Right lobe of liver (tissue), 6 donors: ENCODE measurements at places on chromosomes 11 and 22. TPM values are rescaled to one million over a fixed set of nuclear protein-coding genes. Genes with fewer than 3 reads are reported as not detected.

TRIM51 gene
- total RNA-seq = not detected

CRYBB3 gene
- total RNA-seq = not detected

E2F8 gene
- total RNA-seq = 0.73 TPM

DNA sequence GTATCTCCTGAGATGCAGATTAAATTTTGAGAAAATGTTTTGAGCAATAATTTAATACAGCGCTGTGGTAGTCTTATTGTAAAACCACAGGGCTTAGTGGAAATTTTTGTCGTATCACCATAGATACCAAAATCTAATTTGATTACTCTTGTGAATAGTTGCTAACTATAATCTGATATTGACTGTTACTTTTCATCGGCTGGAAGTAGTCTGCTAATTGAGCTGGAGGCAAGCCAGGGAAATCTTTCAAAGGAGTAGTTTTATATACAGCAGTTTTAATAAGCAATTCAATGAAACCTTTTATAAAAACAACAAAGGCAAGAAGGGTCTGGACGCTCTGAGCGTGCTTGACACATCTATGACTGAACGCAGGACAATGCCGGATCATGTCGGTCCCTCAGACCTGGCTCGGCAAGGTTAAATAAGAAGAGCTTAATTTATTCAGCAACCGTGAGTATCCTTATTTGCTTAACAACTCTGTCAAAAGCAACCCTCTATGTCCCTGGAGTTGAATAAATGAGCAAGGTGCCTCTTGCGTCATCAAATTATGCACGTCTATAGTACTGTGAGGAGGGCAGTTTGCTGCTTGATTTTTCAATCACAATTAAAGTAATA, 121.2 kb downstream of the NCAM1 start:
- no peak overlapping the region for H3K4me3 ChIP-seq
- H3K27me3 ChIP-seq = no peaks in the 10 kb centered on the region

GRCh38 chr11:10584071-10584501, 15.6 kb upstream of the LYVE1 start:
- no peak overlapping the region for H3K27ac ChIP-seq
- H3K36me3 ChIP-seq = no peaks in the 10 kb centered on the region
- no peaks in the 10 kb centered on the region for H3K27me3 ChIP-seq

FIBP gene
- 25.3 TPM for total RNA-seq

C1QTNF4 gene
- 0.26 TPM for total RNA-seq

DNA sequence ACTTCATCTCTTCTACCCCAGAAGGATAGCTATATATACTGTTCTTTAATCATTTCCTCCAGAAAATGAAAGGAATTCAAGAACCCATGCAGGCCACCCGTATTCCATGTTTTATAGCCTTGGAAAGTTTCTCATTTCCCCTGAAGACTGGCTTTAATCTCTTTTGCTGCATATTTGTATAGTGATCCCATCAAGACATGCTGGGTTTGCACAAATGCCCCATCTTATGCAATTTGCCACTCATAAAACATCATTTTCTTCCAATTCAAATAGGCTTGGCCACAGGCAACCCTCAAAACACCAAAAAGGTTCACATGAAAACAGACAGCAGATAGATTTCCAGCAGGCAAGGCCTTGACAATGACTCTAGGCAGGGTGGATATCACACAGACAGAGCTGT, 28.3 kb upstream of the APOA1 start:
- DNase-seq = no peak
- H3K27me3 ChIP-seq = no peaks in the 10 kb centered on the region
- peaks cover 16% of the 10 kb centered on the region for H3K36me3 ChIP-seq
- peaks cover 38% of the 10 kb centered on the region for H3K4me1 ChIP-seq
- H3K27ac ChIP-seq = peak overlapping the region; percentile 40
- no peak overlapping the region for H3K4me3 ChIP-seq

- H3K27ac ChIP-seq = no peak overlapping the region
- H3K36me3 ChIP-seq = no peaks in the 10 kb centered on the region
- no peak overlapping the region for H3K4me3 ChIP-seq
- no peaks in the 10 kb centered on the region for H3K27me3 ChIP-seq
- no peak for DNase-seq
Measured at GRCh38 chr11:117273550-117274289, 17.4 kb upstream of the BACE1-AS start.

DNA sequence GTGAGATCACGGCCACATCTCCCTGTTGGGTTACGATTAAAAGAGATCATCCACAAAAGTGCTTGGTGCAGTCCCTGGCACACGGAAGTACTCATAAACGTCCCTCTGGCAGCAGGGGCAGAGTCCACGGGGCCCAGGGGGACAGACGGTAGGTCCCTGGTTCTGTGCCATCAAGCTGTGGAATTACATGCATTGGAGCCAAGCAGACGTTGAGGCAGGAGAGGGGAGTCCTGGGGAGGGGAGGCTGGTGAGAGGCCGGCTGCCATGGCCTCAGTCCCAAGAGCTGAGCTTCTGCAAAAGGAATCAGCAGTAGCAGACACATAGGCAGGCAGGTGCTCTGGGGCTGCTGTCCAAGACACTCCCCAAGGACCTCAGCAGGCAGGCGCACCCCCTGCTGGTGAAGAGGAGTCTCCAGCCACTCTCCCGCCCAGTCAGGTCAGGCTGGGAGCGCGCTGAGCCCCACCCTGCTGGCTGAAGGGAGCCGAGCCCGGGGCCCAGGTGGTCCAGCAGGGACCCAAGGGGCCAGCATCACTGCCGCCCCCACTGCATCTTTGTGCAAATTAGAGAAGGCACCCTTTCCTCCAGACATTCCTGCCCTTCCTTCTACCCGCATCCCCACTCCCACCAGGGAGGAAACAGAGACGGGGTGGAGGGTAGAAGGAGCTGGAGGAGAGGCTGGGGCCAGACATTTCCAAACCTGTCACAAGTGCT, 7.6 kb upstream of the KCTD17 start:
- H3K4me3 ChIP-seq = no peak overlapping the region
- no peaks in the 10 kb centered on the region for H3K27me3 ChIP-seq
- H3K4me1 ChIP-seq = no peaks in the 10 kb centered on the region
- peak; percentile 91 for DNase-seq
- no peaks in the 10 kb centered on the region for H3K36me3 ChIP-seq

DNA sequence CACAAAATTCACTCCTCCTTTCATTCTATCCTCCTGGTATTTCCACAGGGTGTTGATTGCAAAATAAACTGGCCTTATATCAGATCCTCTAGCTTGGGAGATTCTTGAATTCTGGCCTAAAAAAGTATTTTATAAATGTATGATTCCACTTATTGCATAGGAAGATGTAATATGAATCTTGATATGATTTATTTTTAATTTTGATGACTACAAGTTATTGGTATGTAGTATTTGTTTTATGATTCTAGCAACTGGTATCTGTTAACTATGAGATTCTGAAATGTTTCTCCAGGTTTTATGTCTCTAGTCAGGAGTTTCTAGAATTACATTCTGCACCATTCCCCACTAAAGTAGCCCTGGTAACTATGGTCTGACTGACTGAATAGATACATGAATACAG, 373.9 kb upstream of the C11orf87 start:
- no peak overlapping the region for H3K27ac ChIP-seq
- no peaks in the 10 kb centered on the region for H3K27me3 ChIP-seq
- H3K4me3 ChIP-seq = no peak overlapping the region

- DNase-seq = no peak
- no peaks in the 10 kb centered on the region for H3K4me1 ChIP-seq
- H3K27me3 ChIP-seq = no peaks in the 10 kb centered on the region
- H3K27ac ChIP-seq = no peak overlapping the region
- H3K4me3 ChIP-seq = no peak overlapping the region
Measured at GRCh38 chr11:33633251-33634003, 67.2 kb downstream of the C11orf91 start.

- H3K27ac ChIP-seq = no peak overlapping the region
- no peaks in the 10 kb centered on the region for H3K4me1 ChIP-seq
- H3K36me3 ChIP-seq = no peaks in the 10 kb centered on the region
Measured at GRCh38 chr11:5369789-5370188, 13.8 kb upstream of the OR51M1 start.

KRTAP5-5 gene
- total RNA-seq = not detected

SCARF2 gene
- total RNA-seq = 3.4 TPM

TRIM48 gene
- total RNA-seq = not detected

- H3K4me1 ChIP-seq = peaks cover 8% of the 10 kb centered on the region
- DNase-seq = no peak
- no peak overlapping the region for H3K4me3 ChIP-seq
- no peaks in the 10 kb centered on the region for H3K36me3 ChIP-seq
- no peak overlapping the region for H3K27ac ChIP-seq
Measured at GRCh38 chr11:418343-419247, 3.8 kb upstream of the SIGIRR start.

DNA sequence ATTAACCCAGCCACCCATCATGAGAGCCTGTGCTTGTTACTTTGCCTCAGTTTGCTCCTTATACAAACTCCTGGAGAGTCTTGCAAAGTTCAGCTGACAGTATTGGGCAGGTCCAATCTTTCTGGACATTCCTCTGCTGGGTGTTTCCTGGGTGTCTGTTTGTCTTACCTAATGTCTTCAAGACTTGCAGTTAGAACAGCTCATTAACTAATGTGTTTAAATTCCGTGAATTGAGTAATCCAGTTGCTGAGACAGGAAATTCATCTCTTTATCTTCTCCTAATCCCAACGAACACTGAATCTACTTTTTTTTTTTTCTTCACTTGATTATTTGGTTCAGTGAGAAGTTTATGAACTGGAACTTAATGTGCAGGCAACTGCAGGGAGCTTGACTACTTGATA, 20.6 kb downstream of the BCO2 start:
- peaks cover 22% of the 10 kb centered on the region for H3K36me3 ChIP-seq
- H3K4me1 ChIP-seq = no peaks in the 10 kb centered on the region
- H3K27me3 ChIP-seq = no peaks in the 10 kb centered on the region

LMO2 gene
- 3.6 TPM for total RNA-seq

- H3K27me3 ChIP-seq = no peaks in the 10 kb centered on the region
- DNase-seq = no peak
- no peak overlapping the region for H3K27ac ChIP-seq
- no peaks in the 10 kb centered on the region for H3K36me3 ChIP-seq
Measured at GRCh38 chr11:60589611-60590010, 74.4 kb downstream of the MS4A13 start.

DNA sequence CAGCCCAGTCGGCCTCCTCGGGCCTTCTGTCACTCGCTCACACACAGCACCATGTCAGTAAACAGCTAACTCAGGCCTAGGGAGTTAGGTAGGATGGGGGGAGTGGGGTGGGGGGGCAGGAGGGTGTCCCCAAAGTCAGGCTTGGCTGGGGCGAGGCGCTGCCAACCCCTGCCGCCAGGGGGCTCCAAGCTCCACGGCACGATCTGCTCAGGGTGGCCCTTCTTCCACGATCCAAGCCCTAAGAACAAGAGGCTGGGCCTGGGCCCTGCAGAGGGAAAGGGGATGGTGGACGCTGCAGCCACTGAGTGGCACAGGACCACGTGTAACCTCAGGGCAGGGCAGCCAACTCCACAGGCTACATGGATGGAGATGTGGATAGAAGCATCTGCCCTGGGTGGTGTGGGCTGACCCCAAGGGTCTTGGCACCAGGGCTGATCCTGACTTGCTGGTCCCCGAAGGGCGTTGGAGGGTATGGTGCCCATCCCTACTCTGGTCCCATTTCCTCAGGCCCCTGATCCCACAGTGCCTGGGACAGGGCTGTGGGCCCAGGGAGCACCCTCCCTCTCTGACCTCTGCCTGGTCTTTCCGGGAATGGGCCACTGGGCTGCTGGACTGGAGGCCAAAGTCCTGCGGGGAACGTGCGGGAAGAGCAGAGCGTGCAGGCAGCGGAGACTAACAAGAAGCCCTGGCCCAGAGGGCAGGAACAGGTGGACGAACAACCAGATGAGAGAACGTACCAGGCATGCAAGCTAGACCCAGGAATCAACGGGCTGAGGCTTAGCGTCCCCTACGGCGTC, 29.1 kb upstream of the TXNRD2 start:
- H3K4me1 ChIP-seq = peaks cover 42% of the 10 kb centered on the region
- peaks cover 1% of the 10 kb centered on the region for H3K36me3 ChIP-seq
- no peak overlapping the region for H3K4me3 ChIP-seq

DNA sequence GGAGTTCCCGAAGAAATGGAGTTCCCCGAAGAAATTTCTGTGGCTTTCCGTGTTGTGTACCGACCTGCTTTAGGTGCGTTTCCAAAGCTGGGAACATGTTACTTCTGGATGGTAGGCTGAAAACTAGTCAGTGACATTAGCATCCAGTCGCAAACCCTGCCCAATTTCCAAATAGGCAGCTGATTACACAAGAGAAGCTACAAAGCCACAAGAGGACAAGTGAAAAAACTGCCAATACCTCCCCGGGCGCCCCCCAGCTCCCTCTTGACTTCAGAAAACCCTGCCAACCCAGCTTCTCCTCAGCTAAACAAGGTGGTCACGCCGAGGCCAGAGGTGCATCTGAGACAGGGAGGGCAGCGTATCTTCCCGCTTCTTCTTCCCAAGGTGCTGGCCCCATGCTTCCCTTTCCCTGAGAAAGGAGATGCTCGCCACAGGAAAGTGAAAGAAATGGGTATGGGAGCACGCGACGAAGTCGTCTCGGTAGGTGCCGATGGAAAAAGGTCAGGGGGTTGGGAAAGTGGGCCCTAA, 551 bp downstream of the AGBL2 start:
- peak overlapping the region; percentile 89 for H3K4me3 ChIP-seq
- H3K4me1 ChIP-seq = peaks cover 6% of the 10 kb centered on the region
- peaks cover 28% of the 10 kb centered on the region for H3K36me3 ChIP-seq

LRRC4C gene
- total RNA-seq = 0.25 TPM

CENPM gene
- 3.7 TPM for total RNA-seq

SLC17A6 gene
- total RNA-seq = not detected

MRGPRX3 gene
- total RNA-seq = 0.16 TPM

CNGA4 gene
- not detected for total RNA-seq

DNA sequence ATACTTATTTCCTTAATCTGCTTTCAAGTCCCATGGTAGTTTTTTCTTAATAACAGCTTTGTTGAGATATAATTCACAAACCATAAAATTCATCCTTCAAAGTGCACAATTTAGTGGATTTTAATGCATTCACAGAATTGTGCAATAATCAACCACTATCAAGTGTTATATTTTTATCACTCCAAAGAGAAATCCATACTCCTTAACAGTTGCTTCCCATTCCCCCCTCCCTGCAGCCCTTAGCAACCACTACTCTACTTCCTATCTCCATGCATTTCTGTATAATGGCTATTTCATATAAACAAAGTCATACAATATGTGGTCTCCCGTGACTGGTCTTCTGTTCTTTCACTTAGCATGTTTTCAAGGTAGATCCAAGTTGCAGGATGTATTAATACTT, 18.8 kb upstream of the NUP50 start:
- H3K4me1 ChIP-seq = no peaks in the 10 kb centered on the region
- no peaks in the 10 kb centered on the region for H3K36me3 ChIP-seq
- no peak overlapping the region for H3K27ac ChIP-seq
- no peak overlapping the region for H3K4me3 ChIP-seq
- H3K27me3 ChIP-seq = no peaks in the 10 kb centered on the region

DNA sequence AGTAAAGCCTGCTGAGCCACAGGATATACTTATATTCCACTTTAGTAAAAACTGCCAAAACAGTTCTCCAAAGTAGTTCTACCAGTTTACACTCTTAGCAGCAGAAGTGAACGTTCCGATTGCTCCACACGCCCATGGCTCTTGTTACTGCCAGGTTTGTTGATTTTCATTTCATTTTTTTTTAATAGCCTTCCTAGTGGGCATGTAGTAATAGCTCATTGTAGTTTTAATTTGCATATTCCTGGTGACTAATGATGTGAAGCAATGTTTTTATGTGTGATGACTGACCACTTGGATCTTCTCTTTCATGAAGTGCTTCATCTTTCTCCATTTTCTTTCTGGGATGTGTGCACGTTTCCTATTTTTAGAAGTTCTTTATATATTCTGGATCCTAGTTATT, 4.8 kb upstream of the C11orf97 start:
- no peaks in the 10 kb centered on the region for H3K4me1 ChIP-seq
- DNase-seq = no peak
- H3K4me3 ChIP-seq = no peak overlapping the region
- no peak overlapping the region for H3K27ac ChIP-seq

- H3K4me3 ChIP-seq = no peak overlapping the region
- no peak overlapping the region for H3K27ac ChIP-seq
- no peaks in the 10 kb centered on the region for H3K4me1 ChIP-seq
- H3K27me3 ChIP-seq = no peaks in the 10 kb centered on the region
Measured at GRCh38 chr22:27730641-27731433, 70.7 kb downstream of the MN1 start.
